Naive thymus-derived CD4-positive, alpha-beta T cell (primary cell): ENCODE measurements at places on chromosomes 2 and 18.

GRCh38 chr2:151228847-151229512 is 32.7 kb downstream of the RBM43 start:
- no peak for DNase-seq

GRCh38 chr2:75558786-75559679 is 1.7 kb downstream of the EVA1A start:
- DNase-seq = no peak

GRCh38 chr18:62505669-62506494 is 16.9 kb upstream of the ZCCHC2 start:
- no peak for DNase-seq

- DNase-seq = no peak
These were observed 48.2 kb downstream of the LIPG start for GRCh38 chr18:49610022-49610445.

DNA sequence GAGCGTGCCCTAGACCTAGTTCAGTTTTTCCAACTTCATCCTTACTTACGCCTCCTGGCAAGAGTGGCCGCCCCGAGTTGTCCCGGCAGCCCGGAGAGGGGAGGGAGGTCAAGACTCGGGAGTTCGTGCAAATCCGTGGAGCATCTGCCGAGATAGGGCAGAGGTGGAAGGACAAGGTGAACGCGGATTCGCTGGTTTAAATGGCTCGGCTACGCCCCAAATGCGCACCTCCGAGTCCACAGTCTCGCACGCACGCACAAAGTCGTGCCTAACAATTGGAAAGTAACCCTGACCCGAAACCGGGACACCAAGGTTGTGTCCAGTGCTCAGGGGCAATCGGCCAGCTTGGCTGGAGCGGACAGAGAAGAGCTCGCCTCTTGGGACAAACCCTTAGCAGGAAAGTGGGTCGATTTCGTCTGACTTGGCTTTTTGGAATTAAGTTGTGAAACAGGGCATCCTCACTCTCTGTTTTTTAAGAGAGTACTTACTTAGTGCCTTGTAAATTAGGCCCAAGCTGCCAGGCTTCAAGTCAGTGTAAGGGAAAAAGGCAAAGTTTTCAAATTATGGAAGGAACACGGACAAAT is 726 bp upstream of the SS18 start:
- DNase-seq = no peak

DNA sequence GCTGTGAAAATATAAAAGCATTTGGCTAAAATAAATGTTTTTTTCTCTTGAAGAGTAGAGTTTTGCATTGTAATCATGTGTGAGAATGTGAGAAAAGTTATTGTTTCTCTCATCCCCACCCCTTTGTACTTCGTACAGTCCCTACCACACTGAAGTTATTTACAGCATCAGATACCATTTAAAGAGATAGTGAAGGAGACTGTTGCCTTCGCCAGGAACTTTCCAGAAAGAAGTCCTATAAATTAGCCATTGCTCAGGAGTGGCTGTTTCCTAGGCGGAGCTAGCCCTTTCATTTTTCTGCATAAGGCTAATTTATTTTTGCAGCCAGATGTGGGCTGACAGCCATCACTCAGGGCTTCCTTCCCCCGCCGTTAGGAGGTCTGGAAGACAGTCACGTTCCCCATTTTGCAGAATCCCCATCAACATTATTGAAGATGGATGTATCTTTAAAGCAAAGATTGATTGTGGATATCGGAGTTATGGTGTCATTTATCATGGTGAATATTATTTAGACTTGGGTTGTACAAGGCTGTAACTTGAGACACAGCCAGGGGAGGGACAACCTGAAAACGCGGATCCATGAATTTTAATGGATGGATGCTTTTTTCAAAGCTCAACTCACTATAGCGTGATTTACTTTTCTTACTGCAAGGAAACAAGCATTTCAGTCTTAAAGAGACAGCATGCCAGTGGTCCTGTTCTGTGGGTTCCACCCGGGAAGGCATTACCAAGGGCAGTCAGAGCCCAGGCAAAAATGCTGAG is 17.1 kb downstream of the TSHZ1 start:
- no peak for DNase-seq

DNA sequence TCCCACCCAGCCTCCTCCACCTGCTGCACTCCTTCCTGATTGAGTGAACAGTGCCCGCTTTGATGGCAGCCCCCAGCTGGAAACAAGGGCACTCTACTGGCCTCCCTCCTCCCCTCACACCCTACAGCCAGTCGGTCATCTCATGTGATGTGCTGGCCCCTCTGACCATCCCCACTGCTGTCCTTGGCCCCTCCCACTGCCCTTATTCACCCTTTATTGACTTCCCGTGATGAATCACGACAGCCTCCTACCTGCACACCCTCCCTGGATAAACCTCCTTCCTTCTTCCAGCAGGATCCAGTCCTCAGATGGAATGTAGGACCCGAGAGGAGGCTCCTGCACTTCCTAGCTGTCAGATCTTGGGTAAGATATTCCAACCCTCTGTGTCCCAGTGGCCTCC is 186.5 kb upstream of the SH3BP4 start:
- DNase-seq = no peak

DNA sequence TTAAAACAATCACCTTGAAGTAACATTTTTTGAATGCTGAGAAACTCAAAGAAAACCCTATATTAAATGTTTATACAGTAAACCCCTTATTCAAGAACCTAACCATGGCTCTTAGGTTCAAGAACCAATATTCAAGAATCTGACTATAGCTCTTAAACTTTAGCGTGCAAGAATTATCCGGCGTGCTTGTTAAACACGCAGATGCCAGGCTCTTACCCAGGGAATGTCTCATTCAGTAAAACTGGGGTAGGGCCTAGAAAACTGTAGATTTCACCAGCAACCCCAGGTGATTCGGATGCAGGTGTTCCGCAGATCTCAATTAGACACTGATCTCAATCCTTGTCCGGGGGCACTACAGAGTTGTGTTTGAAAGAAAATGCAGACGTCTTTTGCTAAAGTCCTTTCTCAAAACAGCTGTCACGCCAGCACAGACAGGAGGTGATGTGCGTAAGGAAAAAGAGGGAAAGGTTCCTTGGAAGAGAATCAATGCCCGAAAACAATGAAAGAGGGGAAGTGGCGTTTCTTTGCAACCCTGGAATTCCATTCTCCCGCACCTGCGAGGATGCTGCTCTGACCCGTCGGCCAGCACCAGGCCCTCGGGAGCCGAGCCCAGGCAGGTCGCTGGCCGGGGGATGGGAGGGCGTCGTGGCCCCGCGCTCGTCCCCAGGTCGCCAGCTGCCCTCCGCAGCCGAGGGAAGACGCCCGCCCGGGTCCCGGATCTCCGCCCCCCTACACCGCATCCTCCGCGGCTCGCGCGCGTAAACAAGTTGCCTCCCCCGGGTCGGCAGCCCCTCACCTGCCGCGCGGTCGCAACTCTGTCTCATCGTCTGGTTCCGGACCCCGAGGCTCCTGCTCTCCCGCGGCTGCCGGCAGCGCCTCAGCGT is 851 bp downstream of the EIF2AK3 start:
- no peak for DNase-seq

DNA sequence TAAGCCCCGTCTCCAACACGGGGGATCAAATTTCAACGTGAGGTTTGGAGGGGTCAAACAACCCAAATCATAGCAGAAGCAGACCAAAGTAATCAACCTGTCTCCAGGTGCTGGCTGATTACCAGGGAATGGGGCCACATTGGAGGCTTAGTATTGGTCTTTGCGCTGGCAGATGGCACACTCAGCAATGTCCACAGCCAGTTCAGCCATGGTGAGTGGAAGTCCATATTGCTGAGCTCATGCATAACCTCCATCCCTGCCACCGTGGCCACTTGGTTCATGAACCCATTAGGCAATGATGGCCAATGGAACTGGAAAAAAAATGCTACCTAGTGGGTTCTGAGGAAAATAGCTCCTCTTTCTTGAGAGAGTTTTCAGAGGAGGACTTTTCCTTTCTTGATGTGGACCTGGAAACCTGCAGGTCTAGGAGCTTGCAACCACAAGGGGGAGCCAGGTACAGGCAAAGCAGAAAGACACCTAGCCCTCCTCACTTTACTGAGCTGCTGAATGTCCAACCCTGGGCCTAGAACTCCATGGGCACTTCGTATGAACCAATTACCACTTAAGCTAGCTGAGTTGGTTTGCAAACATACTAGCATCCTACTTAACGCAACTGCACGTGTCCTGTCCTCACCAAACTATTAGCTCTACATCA is 128.0 kb upstream of the GYPC start:
- peak; percentile 69 for DNase-seq

DNA sequence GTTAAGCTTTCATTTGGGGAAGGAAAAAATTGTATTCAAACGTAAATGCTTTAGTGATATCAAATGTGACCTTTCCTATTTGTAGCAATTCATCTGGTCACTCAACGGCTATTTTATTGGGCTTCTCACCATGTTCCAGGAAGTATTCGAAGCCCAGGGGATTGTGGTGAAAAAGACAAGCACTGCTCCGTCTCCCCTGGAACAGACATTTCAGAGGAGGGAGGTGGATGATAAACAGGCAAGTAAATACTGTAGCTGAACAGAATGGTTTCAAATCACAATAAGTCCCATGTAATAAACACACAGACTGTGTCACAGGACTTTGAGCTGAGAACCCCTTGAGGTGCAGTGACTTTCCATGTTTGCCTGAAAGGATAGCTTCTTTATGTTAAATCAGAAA is 464.7 kb upstream of the HNRNPA3 start:
- no peak for DNase-seq

- no peak for DNase-seq
These were observed 376.7 kb downstream of the TDRD15 start for GRCh38 chr2:21500401-21500945.

DNA sequence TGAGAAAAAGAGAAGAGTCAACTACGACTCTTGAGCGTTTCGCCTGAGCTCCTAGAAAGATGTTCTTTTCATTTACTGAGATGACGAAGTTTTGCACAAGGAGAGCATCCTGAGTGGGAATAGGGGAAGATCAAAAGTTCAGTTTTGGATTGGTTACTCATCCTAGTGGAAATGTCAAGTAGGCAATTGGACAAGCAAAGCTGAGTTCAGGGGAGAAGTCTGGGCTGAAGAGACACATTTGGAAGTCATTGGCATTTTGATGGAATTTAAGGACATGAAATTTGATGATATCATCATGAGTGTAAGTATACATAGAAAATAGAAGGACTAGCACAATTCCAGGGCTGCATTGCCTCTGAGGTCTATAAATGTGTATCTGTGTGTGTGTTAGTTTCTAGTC is 416.6 kb downstream of the RAD51AP2 start:
- no peak for DNase-seq

DNA sequence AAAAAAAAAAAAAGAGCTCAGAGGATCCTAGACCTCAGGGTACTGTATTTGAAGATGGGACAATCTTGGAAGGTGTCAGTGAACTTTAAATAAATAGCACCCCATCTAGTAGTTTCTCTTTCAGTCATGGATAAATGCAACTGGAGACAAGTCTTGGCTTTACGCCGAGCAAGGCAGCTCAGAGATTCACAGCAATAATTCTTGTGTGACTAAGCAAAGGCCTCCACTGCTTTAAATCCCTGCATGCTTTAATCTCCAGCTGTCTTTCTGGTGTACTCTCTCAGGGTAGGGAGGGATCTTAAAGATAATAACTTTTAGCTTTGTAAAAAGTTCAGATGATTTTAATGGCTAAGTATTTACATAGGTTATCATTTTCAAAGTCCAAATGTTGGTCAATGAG is 36.3 kb downstream of the NRXN1 start:
- no peak for DNase-seq

DNA sequence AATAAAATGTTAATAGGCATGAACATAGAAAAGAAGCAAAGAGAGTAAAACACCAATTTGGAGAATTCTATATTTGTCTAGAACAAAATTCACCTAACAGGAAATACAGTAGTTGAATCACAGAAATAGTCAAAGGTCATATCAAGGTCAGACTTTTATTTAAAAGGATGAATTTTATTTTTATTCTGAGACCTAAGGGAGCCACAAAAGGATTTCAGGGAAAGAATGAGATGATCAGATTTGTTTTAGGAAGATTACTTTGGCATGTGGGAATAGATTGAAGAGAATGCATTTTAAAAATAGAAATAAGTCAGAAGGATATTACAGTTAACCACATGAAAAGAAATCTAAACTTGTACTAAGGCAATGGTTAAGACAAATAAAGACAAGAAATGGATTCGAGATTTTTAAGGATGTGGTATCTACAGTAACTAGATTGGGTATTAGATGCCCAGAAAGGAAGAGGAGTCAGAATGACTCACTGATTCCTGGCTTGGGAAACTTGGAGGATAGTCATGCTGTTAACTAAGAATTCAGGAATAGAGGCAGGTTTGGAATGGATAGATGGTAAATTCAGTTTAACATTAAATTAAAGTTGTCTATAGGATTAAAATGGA is 56.0 kb downstream of the METTL4 start:
- DNase-seq = no peak
